Left kidney (tissue), 8 donors: ENCODE measurements at places on chromosomes 5 and 9.

DNA sequence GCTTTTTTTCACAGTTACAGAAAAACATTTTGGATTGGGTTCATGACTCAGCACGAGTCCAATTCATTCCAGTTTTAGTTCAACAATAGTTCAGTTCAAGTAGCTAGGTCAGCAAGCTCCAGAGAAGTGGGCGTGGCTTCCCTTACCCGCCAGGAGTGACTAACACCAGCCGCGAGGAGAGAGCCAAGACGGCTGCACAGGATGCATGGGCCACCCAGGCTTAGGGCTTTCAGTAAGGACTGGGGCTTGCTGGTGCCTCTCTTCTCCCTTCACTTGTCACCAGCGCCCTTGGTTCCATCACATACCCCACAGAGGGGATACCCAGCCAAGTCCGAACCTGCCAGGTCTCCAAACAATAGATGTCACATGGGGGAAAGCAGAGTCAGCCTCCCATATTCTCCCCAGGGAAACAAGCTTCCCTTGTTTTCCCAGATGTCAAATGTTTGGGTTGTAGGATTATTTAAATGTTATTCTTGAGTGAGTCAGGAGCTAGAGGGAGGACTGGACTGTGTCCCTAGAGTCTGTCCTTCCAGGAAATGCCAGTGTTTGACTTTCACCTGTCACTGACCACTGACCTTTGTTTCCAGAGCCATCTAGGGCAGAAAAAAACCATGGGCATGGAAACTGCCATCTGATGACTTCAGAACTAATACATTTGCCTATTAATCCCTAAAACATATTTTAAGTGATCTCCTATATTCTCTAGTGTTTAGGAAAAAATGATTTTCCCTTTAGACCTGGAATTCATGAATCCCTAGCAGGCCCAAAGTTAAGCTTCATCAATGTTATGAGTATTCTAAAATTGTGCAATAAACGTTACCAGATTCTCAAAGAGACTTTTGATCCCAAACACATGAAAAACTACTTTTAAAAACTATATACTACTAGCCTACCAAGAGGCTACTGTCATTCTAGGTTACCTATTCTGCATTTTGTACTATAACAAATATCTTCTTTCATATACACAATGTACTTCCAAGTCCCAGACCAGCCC, 51.9 kb downstream of the NIPAL4 start:
- peak; percentile 69 for DNase-seq

DNA sequence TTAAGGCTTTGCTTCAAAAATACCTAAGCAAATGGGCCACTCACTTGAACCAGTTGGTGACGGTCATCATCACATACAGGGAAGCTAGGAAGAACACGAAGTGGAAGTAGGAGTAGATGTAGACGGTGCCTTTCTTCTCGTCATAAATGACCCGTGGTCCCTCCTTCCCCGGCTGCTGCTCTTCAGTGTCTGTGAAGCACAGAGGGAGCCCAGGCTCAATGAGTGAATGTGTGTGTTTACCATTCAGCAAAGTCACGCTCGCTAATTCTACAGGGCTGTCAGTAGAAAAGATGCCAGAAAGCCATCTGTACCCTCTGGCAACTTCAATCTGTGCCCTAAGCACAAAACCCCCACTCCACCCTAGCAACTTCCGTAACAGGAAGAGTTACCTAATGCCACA, 109.8 kb downstream of the SERINC5 start:
- DNase-seq = no peak

DNA sequence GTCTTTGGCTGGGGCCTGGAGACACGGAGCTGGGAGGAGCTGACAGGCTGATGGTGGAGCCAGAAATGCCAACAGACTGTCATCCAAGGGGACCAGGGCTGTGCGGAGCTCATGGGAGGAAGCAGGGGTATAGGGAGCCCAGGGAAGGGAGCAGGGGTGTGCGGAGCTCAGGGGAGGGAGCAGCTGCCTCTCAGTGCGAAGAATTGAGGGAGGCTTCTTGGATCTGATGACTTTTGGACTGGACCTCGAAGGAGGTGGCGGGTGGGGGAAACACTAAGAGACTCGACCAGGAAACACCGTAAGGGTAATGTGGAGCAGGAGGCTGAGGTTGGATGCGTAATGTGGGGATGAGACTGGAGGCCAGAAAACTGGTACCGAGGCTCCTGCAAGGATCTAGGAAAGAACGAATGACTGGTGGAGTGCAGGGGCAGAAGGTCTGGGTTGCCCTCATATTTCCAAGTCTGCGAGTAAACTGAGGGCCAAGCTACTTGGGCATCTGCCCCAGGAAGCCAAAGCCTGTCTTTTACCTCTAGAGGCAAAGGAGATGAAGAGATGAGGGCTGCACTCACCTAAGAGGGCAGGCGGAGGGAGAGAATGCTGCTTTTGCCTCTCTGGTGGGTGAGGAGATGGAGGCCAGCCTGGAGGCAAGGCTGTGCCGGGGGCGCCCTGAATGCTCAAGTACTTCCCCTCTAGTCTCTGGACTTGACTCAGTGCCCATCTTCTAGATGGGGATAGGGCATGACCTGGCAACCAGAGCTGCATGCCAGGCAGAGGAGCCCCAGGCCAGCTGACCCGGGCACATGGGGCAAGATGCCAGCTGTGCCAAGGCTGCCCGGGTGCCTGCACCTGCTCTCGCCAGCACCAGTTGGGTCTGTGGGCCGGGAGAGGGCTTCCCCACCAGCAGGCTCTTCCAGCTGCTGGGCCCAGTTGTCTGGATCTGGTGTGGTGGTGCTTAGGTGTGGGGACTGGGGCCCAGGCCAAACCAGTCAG, 2.3 kb downstream of the PTGS1 start:
- no peak for DNase-seq

DNA sequence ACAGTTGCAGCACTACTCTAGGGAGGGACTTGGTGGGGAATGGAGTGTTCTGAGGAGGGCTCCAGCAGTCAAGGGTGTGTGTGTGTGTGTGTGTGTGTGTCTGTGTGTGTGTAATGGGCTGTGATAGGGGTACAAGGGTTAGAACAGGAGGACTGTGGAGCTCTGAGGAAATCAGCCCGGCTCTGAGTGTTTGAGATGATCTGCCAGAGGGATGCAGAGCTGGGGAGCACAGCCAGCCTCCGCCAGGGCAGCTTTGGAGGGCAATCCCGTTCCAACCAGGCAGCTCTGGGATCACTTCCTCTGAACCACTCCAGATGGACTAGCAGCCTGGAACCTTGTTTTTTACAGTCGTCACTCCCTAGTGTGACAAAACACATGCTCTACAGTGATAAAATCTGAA, 3.0 kb upstream of the SLC6A7 start:
- DNase-seq = no peak

DNA sequence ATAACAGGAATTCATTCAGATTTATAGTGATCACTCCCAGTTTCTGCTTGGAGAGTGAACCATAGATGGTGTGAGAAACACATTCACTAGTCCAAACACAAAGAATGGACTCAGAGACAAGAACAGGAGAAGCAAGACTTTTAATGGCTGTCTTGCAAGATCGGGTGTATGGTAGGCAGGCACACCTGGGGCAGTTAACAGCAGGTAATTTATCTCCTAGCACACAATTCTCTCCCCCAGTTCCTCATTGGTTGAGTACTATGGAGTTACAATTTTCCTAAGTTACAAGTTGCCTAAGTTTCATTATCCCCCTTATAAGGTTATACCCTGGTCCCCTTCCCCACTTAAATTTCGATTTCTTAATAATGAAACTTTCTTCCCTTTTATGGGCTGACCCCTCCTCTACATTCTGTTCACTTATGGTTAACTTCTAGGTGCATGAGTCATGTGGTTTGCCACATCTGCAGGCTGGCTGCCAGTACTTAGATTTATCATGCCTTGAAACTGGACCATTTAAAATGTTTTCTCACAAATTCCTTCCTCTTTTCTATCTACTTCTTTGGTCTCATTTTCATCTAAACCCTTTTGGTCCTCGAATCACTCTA, 623.3 kb downstream of the HINT1 start:
- no peak for DNase-seq

- no peak for DNase-seq
These were observed 38.5 kb downstream of the ABITRAM start for GRCh38 chr9:108972626-108973209.

DNA sequence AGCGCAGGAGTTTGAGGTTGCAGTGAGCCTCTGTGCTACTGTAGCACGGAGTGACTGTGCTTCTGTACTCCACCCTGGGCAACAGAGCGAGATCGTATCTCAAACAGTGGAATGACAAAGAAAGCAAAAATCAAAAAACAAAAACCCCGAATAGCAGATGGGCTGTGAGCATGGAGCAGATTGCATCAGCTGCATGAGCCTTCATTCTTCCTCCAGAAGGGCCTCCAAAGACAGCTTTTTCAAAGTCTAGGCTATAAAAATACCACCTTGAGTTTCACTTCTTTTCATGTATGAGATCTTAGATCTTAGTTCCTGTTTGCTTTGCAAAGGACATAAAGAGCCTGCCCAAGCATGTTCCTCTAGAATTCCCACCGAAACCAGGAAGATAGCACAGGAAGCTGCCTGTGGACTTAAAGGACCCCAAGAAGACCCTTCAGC, 15.0 kb upstream of the HSPB3 start:
- DNase-seq = no peak

DNA sequence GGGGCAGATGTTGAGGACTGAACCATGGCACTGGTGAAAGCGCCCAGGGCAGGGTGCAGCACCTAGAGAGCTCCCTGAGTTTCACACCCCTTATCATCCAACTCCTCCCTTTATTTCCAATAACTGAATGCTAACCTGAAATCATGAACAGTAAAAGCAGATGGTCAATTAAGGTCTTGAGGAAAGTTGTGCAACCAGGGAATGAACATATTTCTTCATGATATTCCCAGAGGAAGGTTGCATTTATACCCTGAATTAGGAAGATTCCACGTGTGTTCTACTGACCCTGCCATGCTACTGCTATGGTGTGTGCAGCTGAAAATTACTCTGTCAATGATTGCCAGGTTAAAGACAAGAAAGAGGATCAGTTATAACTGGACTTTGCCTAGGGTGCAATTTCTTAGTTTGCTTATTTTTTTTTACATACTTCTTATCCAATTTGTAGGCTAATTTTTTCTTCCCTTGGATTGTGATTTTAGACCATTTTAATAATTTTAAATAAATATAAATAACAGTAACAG, 319.8 kb downstream of the SEMA5A start:
- no peak for DNase-seq

DNA sequence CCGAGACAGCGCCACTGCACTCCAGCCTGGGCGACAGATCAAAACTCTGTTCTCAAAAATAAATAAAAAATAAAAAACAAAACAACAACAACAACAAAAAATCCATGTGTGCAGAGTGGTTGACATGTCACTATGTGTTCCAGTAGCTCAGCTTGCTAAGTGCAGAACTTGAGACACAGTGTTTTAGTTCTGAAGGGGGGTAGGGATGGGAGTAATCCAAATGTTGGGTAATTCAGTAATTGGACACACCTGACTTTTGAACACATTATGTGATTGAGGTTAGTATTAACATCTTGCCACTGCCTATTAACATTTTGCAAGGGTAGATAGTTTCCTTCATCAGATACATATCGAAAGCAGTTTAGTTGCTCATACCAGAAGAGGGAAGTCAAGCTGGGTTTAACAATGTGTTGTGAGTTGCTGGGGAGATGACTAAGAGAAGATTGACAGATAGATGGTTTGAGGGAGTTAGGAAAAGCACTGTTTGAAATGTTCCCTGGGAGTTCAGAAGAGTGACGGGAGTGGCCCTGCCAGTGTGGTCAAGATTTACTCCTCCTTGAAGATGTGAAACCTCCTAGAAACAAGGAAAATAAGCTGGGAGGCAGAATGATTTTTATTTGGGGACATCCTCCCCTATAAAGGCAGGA, 928 bp downstream of the HACD4 start:
- DNase-seq = no peak

DNA sequence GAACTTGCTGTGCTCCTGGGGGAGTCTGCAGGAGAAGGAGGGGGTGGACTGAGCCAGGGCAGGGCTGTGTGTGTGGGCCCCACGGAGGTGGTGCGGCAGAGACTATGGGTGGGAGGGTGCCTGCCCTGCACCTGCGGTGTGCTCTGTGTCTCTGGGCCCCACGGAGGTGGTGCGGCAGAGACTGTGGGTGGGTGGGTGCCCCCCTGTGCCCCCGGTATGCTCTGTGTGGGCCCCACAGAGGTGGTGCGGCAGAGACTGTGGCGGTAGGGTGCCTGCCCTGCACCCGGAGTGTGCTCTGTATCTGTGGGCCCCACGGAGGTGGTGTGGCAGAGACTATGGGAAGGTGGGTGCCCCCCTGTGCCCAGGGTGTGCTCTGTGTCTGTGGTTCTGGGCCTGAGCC, 103.7 kb downstream of the EHMT1 start:
- no peak for DNase-seq

- DNase-seq = no peak
These were observed 12.2 kb downstream of the TNIP1 start for GRCh38 chr5:151068433-151069197.

DNA sequence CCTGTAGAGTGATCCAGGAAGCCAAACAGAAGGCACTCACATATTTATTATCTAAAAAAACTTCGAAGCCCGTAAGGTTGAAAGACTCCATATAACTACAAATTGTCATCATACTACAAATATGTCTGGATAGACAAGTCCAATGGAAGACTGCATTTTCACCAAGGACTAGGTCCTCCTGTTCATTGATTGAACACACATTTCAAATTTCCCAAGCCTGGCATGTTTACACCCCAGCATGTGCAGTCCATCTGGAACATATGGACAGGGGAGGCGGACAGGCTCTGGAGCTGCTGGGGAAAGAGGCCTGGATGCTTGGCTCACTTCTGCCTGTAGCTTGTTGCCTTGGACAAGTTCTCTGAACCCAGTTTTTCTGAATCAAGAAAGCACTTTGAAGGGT, 378.7 kb downstream of the ENC1 start:
- no peak for DNase-seq

GRCh38 chr9:110157823-110158664, 49.9 kb downstream of the C9orf152 start:
- no peak for DNase-seq

GRCh38 chr5:86786955-86787354, 169.2 kb downstream of the COX7C start:
- DNase-seq = no peak

DNA sequence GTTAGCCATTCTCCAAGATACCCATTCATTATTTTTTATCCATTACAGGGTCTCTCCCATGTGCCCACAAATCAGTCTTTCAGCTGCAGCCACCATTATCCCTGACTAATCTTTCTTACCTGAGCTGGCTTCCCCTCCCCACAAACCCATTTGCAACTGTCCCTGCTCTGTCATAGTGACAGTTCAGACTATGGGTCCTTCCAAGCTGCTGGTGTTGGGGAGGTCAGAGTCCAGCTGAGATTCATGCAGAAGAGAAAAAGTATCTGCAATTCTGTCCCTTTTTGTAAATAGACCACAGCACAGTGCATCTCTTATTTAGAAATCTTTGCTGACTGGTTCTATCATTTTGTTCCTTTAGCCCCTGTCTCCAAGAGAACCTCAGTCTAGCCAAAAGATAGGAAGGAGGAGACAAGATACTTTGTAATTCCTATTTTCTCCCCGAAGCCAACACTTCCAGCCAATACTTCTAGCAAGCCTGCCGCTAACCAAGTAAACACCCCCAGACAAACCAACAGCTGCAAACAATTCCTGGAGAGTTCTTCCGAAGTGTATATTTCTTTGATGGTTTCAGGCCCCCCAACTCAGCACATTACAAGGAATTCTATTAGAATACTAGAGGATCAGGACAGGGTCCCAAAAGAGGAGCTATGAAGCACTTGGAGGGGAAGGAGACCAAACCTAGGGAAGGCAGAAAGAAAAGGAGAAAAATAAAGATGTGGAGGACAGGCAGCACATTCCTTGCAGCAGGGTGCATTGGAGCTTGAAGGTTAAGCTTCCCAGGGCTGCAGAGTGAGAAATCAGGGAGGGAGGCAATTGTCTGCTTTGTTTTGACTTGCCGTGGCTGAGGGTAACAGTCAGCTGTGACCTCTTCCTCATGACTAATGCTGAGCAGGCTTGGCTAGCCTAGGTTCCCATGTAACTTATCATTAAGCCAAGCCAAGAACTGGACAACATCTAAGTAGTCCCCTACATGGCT, 148.5 kb downstream of the SGCD start:
- peak; percentile 57 for DNase-seq
